CD4-positive, alpha-beta memory T cell (primary cell): ENCODE measurements at places on chromosomes 16 and 17.

DNA sequence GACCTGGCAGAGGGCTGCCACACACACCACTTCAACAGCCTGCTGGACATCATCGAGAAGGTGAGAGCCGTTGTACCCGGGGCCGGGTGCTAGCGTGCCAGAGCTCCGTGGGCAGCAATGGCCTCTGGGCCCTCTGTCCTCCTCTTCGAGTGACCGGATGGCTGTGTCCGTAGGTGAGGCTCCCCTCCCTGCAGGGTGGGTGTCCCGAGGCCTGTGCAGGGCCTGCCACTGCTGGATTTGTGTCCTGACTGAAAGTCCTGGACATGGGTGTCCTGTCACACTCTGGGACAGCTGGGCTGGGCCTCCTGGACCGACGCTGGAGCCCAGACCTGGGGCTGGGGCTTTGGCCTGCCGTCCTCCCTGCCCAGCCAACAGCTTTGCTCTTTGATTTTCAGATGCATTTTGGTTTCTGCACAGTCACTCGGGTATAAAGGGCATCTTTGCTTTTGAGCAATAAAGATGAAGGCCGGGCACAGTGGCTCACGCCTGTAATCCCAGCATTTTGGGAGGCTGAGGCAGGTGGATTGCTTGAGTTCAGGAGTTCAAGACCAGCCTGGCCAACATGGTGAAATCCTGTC lies 16.7 kb downstream of the TSC2 start:
- H3K27ac ChIP-seq = no peak overlapping the region
- no peak for DNase-seq
- peaks cover 17% of the 10 kb centered on the region for H3K36me3 ChIP-seq
- no peak overlapping the region for H3K4me3 ChIP-seq
- no peaks in the 10 kb centered on the region for H3K4me1 ChIP-seq
- H3K27me3 ChIP-seq = no peaks in the 10 kb centered on the region

DNA sequence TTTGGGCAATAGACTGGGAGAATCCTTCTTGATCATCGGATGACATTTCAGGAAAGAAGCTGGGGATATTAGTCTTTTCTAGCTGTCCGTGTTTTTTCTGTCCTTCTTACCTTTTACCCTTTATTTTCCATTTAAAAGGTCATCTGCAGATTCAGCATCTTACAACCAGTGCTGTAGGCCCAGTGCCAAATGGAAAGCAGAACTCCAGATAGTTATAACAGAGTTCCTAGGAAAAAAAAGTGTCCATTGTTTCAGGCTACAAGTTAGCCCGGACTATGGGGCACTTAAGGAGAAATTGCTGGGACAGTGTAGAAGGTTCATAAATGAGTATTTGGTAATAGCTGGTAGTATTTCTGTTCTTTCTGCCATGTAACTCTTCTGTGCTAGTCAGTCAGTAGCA lies 28.4 kb downstream of the LDHD start:
- no peaks in the 10 kb centered on the region for H3K27me3 ChIP-seq
- H3K4me3 ChIP-seq = no peak overlapping the region
- no peaks in the 10 kb centered on the region for H3K36me3 ChIP-seq

DNA sequence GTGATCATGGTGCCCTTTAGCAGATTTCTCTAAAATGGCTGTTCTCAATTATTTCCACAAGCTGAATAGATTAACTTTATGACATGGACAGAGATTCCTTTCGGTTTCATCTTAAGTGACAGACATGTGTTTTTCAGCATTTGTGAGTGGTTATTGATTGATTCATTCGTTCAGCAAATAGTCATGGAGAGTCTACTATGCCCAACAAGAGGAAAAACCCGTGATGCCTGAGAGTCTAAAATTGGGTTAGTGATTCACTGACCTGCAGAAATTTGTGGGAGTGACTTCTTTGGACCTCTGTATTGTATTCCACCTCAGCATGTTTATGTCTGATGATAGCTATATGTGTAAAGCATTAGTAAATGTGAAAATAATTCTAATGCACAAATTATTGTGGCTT lies 28.0 kb upstream of the DUSP14 start:
- no peaks in the 10 kb centered on the region for H3K27me3 ChIP-seq
- peaks cover 5% of the 10 kb centered on the region for H3K36me3 ChIP-seq
- no peak overlapping the region for H3K4me3 ChIP-seq

- DNase-seq = no peak
- H3K36me3 ChIP-seq = no peaks in the 10 kb centered on the region
- H3K4me1 ChIP-seq = peaks cover 95% of the 10 kb centered on the region
- H3K27me3 ChIP-seq = no peaks in the 10 kb centered on the region
Observed at GRCh38 chr16:89472711-89473075, 17.7 kb downstream of the ANKRD11 start.

DNA sequence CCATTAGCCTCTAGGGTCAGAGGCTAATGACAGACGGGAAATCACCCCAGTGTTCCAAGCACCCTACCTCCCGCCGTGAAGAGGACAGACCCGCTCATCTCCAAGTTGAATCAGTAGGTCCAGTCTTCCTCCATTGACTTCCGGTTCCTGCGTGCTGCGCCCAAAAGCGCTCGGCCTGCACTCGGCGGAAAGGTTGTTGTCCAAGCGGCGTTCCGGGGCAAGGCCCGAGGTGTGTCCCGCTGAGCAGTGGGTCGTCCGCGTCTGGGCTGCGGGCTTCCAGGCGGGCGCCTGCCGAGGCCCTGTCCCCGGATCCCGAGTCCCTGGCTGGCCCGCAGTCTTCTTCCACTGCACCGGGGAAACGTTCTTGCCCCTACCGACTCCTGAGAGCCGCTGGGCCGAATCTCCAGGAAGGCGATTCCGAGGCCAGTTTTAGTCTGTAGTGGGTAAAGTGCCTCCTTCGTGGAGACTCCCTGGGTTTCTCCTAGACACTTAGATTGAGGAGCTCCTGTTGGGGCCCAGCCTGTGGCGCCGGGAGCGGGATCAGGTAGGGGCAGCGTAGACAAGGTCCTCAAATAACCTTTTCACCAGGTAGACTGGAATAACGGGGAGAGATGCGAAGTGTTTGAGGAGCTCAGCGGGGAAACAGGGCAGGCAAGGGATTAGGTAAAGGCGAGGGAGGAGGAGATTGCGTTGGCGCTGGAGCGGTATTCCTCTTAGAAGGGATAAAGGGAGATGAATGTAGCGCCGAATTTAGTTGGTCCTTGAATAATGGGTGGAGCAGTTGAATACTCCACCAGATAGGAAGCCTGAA lies at the start of gene TEFM:
TEFM (minus strand) TSS at position 138 of the 811 bp plus-strand sequence; CDS start at position 98, 40 bp downstream.
- H3K27me3 ChIP-seq = no peaks in the 10 kb centered on the region
- peaks cover 3% of the 10 kb centered on the region for H3K36me3 ChIP-seq
- H3K27ac ChIP-seq = peak within 1 kb of the TSS; percentile 79
- H3K4me1 ChIP-seq = peaks cover 38% of the 10 kb centered on the region
- DNase-seq = peak; percentile 84

DNA sequence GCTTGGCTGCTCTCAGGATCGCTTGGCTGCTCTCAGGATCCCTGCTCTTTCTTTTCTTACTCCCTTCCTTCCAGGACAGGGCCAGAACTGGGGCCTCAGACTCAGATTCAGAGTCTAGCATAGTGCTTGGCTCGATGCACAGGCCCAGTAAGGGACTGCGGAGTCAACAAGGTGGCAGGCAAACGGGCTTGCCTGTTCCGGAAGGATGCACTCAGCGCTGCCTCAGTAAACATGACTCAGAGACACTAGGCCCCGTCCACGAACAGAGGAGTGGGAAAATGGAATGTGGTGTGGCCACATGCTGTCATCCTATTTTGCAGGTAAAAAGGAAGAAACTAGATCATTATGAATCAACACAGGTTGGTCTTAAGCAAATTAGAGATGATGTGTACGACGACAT lies 9.8 kb downstream of the SPHK1 start:
- H3K36me3 ChIP-seq = peaks cover 44% of the 10 kb centered on the region
- H3K4me1 ChIP-seq = no peaks in the 10 kb centered on the region
- H3K4me3 ChIP-seq = no peak overlapping the region
- no peak overlapping the region for H3K27ac ChIP-seq
- no peak for DNase-seq
- no peaks in the 10 kb centered on the region for H3K27me3 ChIP-seq

GRCh38 chr16:53068423-53068833 lies 13.6 kb downstream of the CHD9 start:
- H3K27me3 ChIP-seq = no peaks in the 10 kb centered on the region
- H3K4me3 ChIP-seq = no peak overlapping the region
- peak; percentile 23 for DNase-seq
- H3K4me1 ChIP-seq = peaks cover 42% of the 10 kb centered on the region
- no peaks in the 10 kb centered on the region for H3K36me3 ChIP-seq
- no peak overlapping the region for H3K27ac ChIP-seq

GRCh38 chr17:65182233-65182632 lies 45.1 kb downstream of the RGS9 start:
- DNase-seq = no peak
- H3K4me1 ChIP-seq = peaks cover 54% of the 10 kb centered on the region
- H3K4me3 ChIP-seq = no peak overlapping the region
- no peaks in the 10 kb centered on the region for H3K36me3 ChIP-seq
- peak overlapping the region; percentile 30 for H3K27ac ChIP-seq
- no peaks in the 10 kb centered on the region for H3K27me3 ChIP-seq
